ENCODE measurements at places on chromosomes 3 and 15.

DNA sequence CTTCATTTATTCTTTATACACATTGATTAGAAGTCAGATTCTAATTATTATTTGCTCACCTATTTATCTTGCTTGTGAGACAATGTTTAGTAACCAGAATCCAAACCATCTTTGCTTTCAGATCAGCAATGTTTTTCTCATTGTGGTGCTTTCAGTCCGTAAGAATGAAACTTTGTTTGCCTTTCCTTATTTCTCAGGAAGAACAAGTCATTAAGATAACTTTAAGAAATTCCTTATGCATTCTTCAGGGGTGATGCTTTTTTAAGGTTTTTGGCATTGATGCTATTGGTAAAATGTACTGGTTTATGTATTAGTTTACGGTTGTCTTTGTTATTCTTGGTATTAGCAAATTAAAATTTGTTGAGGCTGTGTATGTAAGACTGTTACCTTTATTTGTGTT is 120.8 kb upstream of the POU1F1 start:
- DNase-seq: no peak

GRCh38 chr3:182969277-182969676 is 11.1 kb downstream of the DCUN1D1 start:
- DNase-seq: no peak

GRCh38 chr3:125156456-125156855 is 56.1 kb downstream of the SLC12A8 start:
- no peak for DNase-seq

GRCh38 chr3:79767194-79767904 is 449 bp downstream of the ROBO1 start:
- no peak for DNase-seq

GRCh38 chr3:123853686-123854372 is 30.3 kb downstream of the MYLK start:
- no peak for DNase-seq

GRCh38 chr15:29844290-29844903 is 22.1 kb upstream of the TJP1 start:
- no peak for DNase-seq

GRCh38 chr3:17025594-17026139 is 140.9 kb downstream of the PLCL2 start:
- peak; percentile 65 for DNase-seq

DNA sequence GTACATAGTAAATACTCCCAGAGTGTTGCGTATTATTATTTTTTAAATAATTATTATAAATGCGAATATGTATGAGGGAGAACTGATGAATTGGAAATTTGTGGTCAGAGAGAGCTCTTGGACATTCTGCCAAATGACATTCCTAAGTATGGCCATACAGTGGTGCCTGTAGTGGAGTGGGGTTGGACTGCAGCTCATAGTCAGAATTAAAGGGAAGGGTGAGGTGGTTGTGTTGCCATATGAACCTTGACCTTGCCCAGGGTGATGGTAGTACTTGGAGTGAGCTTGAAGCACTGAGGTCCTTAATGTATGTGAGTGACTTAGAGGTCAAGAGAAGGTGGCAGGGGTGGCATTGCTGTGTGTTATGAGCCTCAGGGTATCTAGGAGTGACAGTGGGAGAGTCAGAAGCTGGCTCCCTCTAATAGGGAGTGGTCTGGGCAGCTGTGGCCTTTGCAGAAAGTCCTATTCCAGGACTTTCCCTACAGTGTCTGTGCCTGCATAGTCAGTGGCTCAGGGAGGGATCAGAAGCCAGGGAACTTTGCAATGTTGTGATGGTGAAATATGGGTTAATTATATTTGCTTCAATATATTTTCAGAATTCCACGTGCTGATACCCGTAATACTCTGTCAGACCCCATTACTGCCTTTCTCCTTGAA is 26.2 kb downstream of the PDE8A start:
- DNase-seq: no peak

- DNase-seq: no peak
Measured at GRCh38 chr15:56428821-56429458, 36.0 kb downstream of the MNS1 start.

DNA sequence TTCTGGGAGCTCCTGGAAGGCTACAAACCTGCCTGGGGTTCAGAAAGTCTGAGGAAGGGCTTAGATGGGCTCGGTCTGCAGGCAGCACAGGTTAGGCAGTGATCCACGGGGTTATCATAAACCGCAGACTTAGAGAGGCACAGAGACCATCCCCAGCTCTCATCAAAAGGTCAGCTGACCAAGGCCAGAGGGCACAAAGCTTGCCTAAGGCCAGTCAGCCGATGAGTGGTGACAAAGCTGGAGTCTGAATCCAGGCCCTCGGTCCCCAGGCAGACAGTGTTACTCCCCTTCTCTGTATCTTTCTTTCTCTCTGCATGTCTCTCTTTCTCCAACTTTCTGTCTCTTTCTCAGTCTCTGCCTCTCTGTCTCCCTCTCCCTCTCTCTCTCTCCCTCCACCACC is 56.5 kb downstream of the ADCY5 start:
- DNase-seq: no peak

- DNase-seq: no peak
Measured at GRCh38 chr3:194225988-194226663, 90.2 kb downstream of the HES1 start.

DNA sequence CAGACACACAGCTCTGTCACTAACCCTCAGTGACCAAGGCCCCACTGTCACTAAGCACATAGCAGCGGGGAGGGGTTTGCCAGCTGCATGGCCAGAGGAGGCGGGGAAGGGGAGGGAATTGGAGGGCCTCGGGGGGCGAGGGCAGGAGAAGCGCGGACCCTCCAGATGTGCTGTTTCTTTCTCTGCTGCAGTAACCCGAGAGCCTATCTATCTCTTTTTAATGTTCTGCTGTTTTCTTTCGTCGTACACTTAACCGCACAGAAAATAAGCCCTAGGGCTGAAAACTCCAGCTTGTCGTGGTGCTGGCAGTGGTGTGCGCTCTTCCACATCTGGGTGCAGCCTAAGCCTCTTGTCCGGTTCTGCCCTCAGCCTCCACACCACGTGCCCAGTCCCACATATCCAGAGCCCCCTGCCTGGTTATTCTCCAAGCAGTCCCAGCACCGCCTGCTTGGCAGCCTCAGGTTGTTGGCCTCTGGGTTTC is 51.1 kb downstream of the BDH1 start:
- DNase-seq: no peak

DNA sequence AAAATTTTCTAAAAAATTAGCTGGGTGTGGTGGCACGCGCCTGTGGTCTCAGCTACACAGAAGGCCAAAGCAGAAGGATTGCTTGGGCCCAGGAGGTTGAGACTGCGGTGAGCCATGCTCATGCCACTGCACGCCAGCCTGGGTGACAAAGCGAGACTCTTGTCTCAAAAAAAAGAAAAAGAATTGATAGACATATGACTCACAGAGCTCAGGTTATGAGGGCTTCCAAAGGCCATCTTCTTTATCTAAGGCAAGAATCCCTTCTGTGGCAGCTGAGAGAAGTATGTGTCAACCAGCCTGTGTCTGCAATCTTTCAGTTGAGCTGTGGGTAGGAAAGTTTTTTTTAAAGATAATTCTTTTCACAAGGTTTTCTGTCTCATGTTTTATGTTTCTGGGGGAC is 53.9 kb downstream of the MRPS25 start:
- DNase-seq: no peak

- no peak for DNase-seq
Measured at GRCh38 chr3:182294696-182295095, 498.6 kb upstream of the ATP11B start.

- no peak for DNase-seq
Measured at GRCh38 chr3:104717828-104718196, 648.9 kb upstream of the ALCAM start.

DNA sequence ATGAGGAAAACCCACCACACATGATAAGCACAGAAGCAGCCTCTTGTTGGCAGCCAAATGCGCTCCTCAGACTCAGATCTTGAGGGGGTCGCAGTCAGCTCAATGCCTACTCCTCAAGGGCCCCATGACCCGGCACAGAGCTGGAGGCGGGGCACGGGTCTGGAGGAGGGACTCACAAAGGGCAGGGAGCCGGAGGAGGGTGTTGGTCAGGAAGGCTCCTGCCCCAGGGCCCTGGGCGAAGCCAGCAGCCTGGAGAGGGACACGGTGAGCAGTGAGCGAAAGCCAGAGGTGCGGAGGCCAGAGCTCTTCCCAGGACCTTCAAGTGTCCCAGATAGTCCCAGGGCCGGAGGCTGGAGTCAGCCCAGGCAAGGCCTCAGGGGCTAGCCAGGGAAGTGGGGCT is 9.8 kb downstream of the CACNA2D2 start:
- no peak for DNase-seq

DNA sequence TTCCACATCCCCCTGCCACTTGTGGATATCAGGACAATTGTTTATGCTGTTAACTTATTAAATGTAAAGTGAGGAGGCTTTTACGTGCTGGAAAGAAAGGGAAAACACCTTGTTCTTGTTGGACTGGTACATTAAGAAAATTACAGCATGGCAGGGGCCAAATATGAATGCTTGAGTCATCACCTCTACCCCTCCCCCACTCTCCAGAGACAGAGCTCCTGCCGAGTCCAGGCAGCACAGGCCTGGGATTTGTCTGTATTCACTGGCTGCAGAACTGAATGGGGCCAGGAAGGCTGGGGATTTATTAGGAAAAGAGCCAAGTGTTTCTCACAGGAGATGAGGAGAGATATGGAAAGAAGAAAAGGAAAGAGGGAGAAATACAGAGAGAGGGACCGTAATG is 308.9 kb downstream of the EPHB1 start:
- no peak for DNase-seq

GRCh38 chr3:9542182-9542581 is 11.4 kb downstream of the LHFPL4 start:
- DNase-seq: no peak

GRCh38 chr15:76840830-76841460 is 64.2 kb downstream of the SCAPER start:
- no peak for DNase-seq

- no peak for DNase-seq
Measured at GRCh38 chr3:55455915-55456314, 31.2 kb downstream of the WNT5A start.

- DNase-seq: no peak
Measured at GRCh38 chr15:72198356-72199204, 993 bp upstream of the GRAMD2A start.

- DNase-seq: no peak
Measured at GRCh38 chr3:79368403-79368802, 399.4 kb downstream of the ROBO1 start.

DNA sequence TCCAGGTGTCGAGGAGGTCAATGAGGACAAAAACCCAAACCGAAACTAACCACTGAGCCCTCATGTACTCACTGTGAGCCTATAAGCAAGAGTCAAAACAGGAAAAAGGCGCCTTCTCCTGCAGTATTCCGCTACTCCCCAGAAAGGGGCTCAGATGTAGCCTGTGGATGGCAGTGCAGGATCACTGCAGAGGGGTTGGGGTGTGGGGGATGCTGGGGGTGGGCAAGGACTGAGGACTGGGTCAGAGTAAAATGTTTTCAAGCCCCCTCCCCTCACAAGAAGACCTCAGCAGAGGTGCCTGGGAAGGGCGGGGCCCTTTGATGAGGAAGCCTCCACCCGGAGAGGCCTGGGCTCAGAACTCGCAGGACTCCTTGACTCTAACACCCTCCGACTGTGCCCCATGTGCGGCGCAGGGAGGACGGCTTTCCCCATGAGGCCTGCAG is 170.1 kb downstream of the OSBPL10 start:
- no peak for DNase-seq

- DNase-seq: no peak
Measured at GRCh38 chr15:64740311-64741170, 34.8 kb downstream of the RBPMS2 start.

GRCh38 chr3:64884536-64884935 is 196.7 kb upstream of the ADAMTS9 start:
- no peak for DNase-seq

GRCh38 chr15:70835841-70836240 is 18.1 kb downstream of the LARP6 start:
- DNase-seq: no peak

DNA sequence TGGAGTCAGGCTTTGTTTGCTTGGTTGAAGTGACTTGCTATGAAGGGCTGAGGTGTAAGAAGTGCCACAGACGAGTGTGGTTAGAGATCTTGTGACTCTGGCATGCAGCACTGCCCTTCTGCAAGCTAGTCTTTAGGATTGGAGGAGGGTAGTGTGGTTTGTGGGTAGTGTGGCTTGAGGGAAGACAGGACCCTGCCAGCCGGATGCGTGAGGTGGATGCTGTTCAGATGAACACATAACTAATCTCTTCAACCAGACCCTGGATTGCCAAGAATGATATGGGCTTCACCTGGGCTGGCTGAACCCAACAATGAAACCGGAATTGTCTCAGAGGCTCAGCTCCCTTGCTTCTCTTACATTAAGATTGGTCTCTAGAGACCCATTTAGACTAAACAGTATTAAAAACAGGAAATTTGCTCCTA is 32.7 kb downstream of the STARD9 start:
- DNase-seq: peak; percentile 18

GRCh38 chr3:16600780-16601536 is 4.3 kb downstream of the DAZL start:
- DNase-seq: peak; percentile 89

DNA sequence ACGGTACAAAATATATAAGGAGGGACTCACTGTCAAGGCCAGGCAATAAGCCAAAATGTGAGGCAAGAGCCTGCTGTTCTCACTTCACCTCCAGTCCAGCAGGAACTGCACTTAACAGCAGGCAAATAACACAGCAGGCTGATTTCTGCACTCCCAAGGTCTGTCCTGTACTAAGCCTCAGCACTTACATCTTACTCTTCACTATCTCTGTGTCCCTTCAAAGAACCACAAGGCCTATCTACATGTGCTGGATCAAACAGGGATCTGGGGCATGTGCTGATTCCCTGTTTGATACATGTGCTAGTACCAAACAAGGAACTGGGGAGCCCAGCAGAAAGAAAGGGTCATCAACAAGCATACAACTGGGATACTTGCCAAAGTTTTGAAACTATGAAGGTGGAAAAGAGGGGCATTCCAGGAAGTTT is 22.2 kb downstream of the UACA start:
- no peak for DNase-seq

GRCh38 chr3:119579366-119580066 is at the start of gene ADPRH:
Gene ADPRH (plus strand): TSS chr3:119579492. CDS start chr3:119582170, 2,678 bp downstream.
- peak; percentile 71 for DNase-seq

- DNase-seq: no peak
Measured at GRCh38 chr3:53799338-53799865, 46.8 kb downstream of the CHDH start.

GRCh38 chr15:82710208-82710555 is 507 bp upstream of the AP3B2 start:
- DNase-seq: no peak

DNA sequence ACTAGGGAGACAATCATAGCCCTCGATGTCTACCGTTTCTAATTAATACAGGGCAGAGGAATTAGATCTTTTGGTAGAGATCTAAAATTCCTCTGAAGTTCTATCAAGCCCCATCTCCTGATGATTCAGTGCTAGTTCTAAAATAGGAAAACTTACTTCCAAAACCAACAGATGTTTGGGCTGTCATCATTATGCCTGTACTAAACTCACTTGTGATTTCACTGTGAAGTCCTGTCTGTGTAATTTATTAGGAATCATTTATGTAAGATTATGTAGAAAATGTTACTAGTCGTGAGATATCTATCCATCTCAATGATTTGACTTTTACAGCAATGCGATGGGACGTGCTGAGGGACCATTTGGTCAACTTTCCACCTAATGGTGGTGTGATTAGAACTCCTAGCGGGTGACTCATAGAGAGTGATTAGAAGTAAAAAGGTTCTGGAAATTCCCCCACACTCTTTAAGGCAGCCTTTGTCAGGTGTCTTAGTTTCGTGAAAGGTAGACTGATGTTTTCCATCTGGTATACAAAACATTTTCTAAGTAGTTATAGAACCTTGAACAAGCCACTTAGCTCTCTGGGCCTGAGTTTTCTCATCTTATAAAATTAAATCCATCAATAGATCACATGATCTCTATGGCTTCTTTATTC is 34.2 kb downstream of the LIPC start:
- no peak for DNase-seq

All from stimulated activated CD4-positive, alpha-beta T cell treated with anti-CD3 and anti-CD28 coated beads, Interleukin-2, amount 100 ng/mL, for 24 hours (primary cell).